ENCODE measurements at places on chromosomes 12 and 14. TPM values are rescaled to one million over a fixed set of nuclear protein-coding genes. Genes with fewer than 3 reads are reported as not detected.
A peak's percentile ranks its signal among the peaks of the same experiment; 100 is the strongest.

The TAS2R19 gene
- total RNA-seq: 1.3 TPM

The AMN gene
- total RNA-seq: 0.23 TPM

DNA sequence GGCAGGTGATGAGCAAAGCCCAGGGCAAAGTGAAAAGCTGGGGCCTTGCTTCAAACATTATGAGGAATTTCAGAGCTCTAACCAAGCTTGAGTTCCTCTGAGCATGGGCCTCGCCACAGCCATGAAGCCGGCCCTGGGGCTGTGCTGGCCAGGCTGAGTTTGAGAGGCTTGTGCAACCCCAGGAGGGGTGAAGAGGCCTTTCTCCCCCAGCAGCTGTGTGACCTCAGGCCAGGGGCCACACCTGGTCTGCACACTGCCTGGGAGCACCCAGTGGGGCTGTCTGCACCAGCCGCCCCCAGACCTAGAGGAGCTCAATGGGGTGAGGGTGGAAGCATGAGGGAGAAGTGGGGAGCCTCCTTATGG, 204.9 kb upstream of the C14orf180 start:
- DNase-seq: no peak

GRCh38 chr14:65650826-65651225, 238.3 kb downstream of the FUT8 start:
- DNase-seq: no peak

The ADGRD1 gene
- total RNA-seq: 0.23 TPM

- DNase-seq: no peak
Observed at GRCh38 chr14:95507174-95507573, 9.3 kb downstream of the SYNE3 start.

- DNase-seq: no peak
Observed at GRCh38 chr12:6791931-6792520, 2.7 kb downstream of the CD4 start.

- no peak for DNase-seq
Observed at GRCh38 chr14:92938235-92938875, 15.4 kb downstream of the CHGA start.

GRCh38 chr14:22540811-22541360, 48.1 kb downstream of the DAD1 start:
- no peak for DNase-seq

- no peak for DNase-seq
Observed at GRCh38 chr12:94614288-94614721, 36.1 kb downstream of the TMCC3 start.

DNA sequence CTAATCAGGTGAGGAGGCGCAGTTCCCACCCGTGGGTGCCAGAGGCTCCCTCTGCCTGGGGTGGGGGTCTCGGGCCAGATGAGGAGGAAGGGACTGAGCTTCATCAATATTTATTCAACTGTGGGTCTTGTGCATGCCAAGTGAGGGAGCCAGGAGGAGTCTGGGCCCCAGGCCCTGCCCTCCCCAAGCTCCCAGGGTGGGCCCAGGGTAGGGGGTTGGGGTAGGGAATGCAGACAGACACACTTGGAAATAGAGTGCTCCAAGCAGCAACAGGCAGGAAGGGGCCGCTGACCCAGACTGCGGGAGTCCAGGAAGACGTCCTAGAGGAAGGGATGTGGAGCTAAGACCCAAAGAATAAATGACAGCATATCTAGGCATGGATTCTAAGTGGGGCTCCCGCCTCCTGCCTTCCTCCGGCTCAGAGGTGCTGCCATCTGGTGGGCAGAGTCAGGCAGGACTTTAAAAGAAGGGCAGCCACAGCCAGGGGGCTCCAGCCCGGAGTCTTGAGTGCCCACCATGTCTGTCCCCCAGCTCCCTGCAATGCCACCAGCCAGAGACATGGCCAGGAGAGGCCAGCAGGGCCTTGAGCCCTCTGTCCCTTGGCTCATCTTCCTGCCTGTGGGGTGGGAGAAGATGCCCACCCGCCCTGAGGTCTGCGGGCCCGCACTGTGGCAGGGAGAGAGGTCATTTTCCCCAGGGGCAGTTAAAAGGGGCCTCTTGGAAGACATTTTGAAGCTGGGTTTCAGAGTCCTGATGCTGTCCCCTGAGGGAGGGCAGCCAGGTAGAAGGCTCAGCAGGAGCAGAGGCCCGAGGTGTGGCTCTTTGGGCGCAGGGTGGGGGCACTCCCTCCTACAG, 70.1 kb downstream of the PHETA1 start:
- peak; percentile 42 for DNase-seq

The SPTB gene
- 0.08 TPM for total RNA-seq

DNA sequence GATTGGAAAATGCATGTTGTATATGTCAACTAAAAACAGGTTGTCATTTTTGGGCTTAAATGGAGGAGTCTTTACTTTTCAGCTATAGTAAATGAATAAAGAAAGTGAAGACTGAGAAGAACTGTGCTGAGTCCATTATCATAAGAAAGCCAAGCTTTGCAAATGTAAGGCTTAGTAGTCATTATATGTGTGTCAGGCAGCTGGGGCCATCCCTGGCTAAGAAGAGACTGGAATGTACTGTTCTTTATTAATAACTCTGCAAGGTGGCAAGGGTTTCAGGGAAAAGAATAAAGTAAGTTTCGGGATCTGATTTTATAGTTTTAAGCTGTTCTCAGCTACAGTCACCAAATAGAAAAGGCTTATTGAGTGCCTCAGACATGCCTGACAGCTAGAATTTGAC, 48.7 kb downstream of the SRGAP1 start:
- no peak for DNase-seq

DNA sequence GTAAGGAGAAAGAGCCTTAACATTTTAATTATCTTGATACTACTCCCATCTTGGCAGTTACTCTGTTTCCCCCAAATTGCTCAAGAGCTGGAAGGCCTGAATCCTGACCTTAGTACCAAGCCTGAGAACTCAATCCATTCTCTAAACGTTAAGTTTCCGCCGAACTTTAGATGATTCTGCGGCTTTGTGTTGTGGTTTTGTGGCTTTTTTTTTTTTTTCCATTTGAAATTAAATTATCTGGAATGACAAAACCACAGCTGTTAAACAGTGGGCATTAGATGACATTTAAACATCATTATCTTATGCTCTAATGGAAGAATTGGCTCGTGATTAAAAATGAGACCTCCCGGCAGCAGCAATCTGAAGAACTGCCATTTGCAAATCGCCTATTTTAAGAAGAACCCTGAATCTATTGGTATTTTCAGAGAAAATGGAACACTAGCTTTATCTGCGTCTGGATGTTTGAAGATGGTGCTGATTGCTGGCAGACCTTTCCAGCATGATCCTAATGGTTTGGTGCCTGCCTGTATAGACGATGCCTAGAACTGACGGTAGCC, 38.4 kb downstream of the TMEM132C start:
- DNase-seq: no peak

DNA sequence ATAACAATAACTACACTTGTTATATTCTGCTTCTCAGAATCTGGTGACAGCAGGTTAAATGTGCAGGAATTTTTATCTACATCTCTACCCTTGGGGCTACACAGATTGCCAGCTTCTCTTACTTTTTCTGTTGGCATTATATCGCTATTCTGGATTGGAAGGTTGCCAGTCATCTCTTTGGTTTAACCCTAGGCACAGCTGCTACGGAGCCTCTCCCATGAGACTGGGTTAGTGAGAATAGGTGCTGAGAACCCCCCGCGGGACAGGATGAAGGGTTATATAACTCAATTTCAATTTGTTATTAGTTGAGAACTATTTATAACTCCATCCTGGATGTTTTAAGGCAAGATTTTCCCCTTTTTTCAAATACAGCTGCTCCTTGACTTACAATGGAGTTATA, 73.1 kb downstream of the ACADS start:
- DNase-seq: no peak

GRCh38 chr12:16154990-16155389, 122.5 kb downstream of the SLC15A5 start:
- no peak for DNase-seq

DNA sequence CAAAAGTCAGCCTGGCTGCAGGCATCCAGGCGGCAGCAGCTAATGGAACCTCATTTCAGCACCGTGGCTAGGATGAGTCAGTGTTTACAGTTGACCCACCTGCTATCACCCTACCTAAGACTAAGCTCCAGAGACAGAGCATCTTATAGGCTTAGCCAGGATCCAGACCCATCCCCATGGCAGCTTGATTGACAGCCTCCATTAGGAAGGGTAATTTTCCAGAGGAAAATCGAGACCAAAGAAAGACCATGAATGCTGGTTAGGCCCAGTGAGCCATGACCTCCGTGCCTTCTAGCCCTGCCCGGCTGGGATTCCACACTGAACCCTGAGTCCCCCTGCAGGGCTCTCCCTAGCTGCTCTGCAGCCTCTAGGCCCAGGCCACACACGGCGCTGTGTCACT, 38.7 kb downstream of the TUNAR start:
- DNase-seq: no peak

DNA sequence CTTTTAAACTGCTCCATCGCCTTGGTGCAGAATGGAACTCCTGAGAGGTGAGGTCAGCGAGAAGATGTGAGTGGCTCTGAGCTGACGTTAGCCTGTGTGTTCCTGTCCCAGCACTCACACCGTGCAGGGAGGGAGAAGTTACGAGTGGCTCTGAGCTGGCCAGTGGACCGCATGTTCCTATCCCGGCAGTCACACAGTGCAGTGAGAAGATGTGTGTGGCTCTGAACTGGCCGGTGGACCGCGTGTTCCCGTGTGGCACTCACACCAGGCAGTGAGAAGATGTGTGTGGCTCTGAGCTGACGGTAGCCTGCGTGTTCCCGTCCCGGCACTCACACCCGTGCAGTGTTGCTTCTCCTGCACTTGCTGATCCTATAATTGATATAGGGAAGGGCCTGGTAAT, 59.9 kb downstream of the VCPKMT start:
- DNase-seq: no peak

DNA sequence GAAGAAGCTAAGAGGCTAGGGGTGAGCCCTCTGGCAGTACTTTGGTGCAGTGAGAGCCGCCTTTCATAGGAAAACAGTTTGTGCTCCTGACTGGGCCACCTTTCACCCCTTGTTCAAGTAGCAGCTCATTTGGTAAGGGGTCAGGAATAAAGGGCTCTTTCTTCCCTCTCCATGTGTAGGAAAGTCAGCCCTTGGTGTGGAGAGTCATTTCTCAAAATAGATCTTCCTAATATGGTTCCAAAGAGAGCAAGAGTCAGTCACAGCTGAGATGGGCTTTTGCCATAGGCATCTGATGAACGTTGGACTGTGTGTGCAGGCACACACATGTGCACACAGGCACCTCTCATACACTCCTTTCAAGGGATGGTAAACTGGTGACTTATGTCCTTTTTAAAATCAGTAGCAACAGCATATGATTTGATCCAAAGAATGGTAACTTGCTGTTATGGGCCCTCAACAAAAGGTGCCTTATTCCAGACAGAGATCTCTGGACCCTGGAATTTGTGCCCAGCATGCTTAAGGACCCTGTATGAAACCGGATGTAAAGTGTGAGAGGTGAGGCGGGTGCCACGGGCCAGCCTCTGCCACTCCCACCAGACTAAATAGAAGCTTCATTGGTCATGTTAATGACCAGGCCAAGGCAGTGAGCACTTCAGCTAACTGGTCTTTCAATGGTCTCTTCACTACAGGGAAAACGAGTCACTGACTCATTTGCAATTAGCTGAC, 16.7 kb upstream of the RIC8B start:
- DNase-seq: no peak

DNA sequence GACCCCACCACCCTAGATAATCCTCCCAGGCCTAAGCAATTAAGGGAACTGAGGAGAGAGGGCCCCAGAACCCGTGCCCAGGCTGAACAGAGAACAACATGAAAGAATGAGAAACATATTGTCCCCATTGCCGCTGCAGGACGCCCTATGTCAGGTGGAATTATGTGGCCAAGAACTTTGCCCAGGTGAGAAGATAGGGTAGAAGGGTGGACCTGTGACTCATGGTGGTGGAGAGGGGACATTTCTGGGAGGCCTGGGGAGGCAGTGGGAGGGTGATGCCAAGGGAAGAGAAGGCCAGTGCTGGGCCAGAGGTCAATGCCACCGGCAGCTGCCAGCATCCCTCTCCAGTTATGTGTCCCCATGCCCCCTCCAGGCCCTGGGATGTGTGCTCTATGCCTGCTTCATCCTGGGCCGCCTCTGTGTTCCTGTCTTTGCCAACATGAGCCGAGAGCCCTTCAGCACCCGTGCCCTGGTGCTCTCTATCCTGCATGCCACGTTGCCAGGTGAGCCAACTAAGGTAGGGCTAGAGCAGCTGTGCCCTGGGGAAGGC, 15.5 kb downstream of the SOAT2 start:
- DNase-seq: no peak

Data from activated CD4-positive, alpha-beta memory T cell treated with anti-CD3 and anti-CD28 coated beads, Interleukin-2, amount 10 ng/mL, durations not matched to agents 7 days and 5 days (primary cell).